T-helper 22 cell (primary cell): ENCODE measurements at places on chromosomes 4 and X.

- no peak for DNase-seq
These were observed 185.3 kb upstream of the SPOCK3 start for GRCh38 chr4:167419468-167420140.

DNA sequence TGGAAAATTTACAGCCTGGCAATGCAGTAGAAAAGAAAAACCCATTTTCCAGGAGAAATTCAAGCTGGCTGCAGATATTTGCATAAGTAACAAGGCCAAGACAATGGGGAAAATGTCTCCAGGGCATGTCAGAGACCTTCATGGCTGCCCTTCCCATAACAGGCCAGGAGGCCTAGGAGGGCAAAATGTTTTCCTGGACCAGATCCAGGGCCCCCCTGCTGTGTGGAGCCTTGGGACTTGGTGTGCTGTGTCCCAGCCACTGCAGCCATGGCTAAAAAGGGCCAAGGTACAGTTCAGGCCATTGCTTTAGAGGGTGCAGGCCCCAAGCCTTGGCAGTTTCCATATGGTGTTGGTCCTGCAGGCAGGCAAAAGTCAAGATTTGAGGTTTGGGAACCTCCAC is 29.8 kb downstream of the SOX3 start:
- DNase-seq = no peak

GRCh38 chr4:65561164-65561563 is 109.1 kb downstream of the EPHA5 start:
- no peak for DNase-seq

- DNase-seq = no peak
These were observed 3.1 kb downstream of the CPE start for GRCh38 chr4:165381821-165382373.

DNA sequence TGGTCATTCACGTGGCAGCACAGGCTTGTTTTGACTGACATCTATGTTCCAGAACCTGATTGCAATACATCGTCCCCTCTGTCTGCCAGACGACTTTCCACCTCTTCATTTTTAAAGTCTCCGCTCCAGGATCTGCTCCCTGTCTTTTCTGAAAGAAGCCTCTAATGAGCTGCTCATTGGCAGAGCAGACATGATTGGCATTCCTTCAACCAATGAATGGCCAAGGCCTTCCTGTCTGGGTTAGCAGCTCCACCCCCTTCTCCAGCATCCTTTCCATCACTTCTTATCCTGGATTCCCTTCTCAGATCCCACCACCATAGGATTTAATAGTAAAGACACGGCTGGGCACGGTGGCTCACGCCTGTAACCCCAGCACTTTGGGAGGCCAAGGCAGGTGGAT is 202.7 kb upstream of the KLF3 start:
- no peak for DNase-seq

- no peak for DNase-seq
These were observed 51.2 kb upstream of the SHISA3 start for GRCh38 chr4:42345962-42346544.

DNA sequence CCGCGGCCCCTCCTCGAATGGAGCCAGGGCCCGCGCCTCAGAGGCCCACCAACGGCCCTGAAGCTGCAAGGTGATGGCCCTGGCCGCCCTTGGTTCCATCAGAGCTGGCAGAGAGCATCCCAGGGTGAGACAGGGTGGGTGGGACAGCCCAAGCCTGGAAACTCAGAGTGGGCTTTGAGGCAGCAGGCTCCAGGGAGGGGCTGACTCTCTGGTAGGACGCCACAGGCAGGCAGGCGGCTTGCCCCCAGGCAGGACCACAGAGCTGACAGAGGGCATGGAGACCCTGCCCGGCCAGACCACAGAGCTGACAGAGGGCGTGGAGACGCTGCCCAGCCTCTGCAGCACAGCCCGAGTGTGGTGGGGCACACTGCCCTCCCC is 4.8 kb downstream of the MYL5 start:
- no peak for DNase-seq

- no peak for DNase-seq
These were observed 1.6 kb downstream of the SLITRK4 start for GRCh38 chrX:143634309-143634662.

GRCh38 chrX:47863187-47863586 is 26.5 kb downstream of the ZNF81 start:
- no peak for DNase-seq

GRCh38 chr4:186019269-186019668 is 49.7 kb upstream of the TLR3 start:
- no peak for DNase-seq

DNA sequence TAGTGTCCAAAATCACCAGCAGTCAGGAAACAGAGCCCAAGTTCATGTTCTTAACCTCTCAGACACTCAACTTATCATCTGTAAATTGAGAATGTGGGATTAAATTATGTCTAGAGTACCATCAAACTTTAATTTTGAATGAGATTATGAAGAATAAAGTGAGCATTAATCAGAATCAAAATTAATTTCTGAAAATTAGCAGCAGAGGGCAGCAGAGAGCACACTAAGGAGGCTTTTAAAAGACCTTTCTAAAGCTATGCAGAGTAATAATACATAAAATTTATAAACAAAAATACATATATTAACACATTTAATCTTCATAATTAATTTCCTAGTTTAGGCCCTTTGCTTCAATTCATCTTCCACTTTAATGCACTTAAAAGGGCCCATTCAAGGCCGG is 7.1 kb downstream of the TASL start:
- DNase-seq = no peak

DNA sequence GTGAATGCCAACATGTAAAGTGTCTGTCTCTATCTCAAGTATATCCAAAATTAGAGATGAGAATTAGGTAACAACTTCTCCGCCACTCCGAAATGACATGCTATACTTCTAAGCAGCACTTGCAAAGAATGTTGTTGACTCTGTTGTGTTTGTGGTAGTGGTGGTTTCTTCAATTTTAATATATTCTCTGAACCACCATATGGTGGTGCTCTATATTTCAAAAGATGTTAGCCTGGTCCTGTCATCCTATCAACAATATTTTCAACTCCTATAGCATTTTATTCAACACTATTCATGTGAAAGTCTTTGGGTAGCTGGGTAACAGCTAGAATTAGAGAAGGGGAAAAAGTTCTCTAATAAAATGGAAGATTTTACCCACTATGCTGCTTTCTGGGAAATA is 1622.8 kb upstream of the IGFBP7 start:
- DNase-seq = no peak

- no peak for DNase-seq
These were observed 32.8 kb downstream of the HTT start for GRCh38 chr4:3107271-3107670.

DNA sequence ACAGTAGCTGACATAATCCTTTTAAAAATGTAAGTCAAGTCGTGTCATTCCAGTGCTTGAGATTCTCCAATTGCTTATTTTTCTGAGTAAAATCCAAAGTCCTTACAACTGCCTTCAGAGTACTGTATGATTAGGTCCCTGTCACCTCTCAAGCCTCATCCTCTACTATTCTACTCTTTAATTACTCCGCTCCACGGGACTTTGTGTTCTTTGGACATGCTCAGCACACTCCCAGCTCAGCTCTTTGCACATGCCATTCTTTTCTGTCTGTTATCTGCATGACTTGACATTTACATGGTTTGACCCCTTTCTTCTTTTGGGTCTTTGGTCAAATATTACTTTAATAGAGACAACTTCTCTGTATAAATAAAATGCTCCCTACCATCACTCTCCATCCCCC is 15.1 kb downstream of the FAM47E start:
- no peak for DNase-seq

- DNase-seq = no peak
These were observed 26.3 kb upstream of the C4orf54 start for GRCh38 chr4:99683895-99684294.

DNA sequence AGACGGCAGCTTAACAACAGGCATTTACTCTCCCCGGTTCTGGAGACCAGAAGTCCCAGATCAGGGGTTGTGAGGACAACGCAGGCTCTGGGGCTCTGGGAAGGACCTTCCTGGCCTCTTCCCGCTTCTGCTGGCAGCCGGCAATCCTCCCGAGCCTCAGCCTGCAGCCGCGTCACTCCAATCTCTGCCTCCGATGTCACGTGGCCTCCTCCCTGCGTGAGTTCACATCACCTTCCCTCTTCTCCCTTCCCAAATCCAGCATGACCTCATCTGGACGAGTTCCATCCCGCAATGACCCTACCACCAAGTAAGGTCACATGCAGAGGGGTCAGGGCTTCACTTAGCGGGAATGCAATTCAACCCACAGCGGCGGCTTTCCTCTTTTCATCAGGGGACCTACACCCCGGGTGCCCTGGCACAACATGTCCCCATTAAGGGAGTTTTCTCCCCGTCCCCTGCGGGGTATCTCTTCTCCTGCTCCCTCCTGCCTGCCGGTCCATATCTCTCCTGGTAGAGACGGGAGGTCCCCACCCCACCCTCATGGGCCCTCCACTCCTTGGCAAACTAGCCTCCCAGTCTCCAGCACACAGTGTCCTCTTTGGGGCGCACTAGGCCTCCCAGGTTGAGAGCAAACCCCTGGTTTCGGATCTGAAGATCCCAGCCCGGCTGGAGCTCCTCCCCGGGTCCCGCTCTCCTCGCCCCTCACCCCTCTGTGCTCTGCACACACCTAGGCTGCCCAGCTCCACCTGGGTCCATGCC is 25.5 kb downstream of the ABLIM2 start:
- DNase-seq = no peak

GRCh38 chr4:151569650-151570049 is 160.7 kb downstream of the FHIP1A start:
- DNase-seq = no peak

DNA sequence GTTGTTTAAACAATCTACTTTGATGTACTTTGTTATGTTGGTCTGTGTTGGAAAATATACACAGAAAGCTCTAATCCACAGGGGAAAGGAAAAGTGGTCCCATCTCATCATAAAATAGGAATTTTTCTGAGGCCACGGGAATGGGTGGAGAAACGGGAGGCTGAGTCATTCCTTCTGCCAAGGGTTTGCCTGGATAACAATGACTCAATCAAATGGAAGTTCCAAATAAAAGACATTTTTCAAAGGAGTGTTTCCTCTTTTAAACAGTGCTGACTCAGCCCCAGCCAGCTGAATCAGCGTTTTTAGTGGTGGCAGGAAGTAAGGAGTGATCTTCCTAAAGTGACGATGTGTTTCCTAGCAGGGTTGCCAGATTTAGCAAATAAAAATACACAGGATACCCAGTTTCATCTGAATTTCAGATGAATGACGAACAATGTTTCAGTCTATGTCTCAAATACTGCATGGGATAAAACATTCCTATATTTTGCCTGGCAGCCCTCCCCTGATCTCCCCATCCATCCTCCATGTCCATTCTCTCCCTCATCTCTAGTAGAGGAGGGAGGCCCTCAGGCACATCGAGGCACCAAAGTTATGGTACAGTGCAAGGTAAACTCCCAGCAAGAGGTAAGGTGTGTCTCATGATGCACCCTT is 345.4 kb upstream of the GATB start:
- DNase-seq = no peak

GRCh38 chr4:152090543-152090942 is 329.7 kb upstream of the GATB start:
- no peak for DNase-seq

DNA sequence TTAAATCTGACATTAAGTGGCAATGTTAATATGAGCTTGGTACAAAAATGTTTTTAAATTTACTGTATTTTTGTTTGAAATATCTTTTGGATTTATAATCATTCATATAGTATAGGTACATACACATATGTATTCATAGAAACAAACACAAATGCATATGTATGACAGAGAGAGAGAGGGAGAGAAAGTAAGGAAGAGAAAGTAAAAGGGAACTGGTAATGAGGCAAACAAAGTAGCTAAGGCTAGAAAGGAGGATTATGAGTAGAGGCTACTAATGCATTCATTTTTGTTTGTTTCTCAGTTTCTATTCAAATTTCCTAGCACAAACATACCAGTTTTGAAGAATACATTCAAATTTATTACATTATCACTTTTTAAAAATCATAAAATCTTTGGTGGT is 132.4 kb downstream of the GLRA3 start:
- DNase-seq = no peak

- no peak for DNase-seq
These were observed 48.4 kb upstream of the PAK3 start for GRCh38 chrX:111047575-111047974.
